RWPE1 (cell line): ENCODE measurements at places on chromosomes 5 and 9.

DNA sequence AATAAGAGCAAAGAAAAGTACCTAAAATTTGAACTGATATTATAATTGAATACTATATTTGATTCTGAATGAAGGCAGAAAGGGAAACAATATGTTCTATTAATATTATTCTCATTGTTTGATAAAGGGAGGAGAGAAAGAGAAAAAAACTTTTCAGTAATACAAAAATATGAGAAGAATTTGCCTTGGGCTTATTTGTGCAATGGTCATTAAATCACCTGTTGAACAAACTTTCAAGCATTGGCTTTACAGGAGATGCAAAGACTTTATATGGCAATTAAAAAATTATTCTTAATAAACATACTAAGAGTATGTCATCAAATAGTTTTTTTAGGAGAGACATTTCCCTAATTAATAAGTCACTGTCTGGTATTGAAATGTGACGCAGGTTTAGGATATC is 85.0 kb downstream of the CSNK1G3 start:
- no peak for DNase-seq

DNA sequence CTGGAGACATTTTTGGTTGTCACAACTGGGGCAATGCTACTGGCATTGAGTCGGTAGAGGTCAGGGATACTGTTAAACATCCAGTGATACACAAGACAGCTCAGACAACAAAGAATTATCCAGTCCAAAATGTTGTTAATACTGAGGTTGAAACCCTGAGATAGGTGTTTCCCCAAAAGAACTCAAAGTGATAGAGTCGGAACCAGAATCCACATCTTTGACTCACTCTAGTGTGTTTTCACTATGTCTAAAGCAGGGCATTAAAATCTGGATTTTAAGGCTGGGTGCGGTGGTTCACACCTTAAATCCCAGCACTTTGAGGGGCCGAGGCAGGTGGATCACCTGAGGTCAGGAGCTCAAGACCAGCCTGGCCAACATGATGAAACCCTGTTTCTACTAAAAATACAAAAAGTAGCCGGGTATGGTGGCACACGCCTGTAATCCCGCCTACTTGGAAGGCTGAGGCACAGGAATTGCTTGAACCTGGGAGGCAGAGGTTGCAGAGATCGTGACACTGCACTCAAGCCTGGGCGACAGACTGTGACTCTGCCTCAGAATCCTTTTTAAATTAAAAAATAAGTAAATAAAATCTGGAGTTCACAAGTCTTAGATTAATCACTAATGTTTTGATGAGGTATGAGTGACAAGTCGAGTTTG is 17.0 kb downstream of the SLC31A1 start:
- DNase-seq = no peak

- DNase-seq = no peak
Observed at GRCh38 chr9:92254381-92255337, 38.8 kb downstream of the IARS1 start.

DNA sequence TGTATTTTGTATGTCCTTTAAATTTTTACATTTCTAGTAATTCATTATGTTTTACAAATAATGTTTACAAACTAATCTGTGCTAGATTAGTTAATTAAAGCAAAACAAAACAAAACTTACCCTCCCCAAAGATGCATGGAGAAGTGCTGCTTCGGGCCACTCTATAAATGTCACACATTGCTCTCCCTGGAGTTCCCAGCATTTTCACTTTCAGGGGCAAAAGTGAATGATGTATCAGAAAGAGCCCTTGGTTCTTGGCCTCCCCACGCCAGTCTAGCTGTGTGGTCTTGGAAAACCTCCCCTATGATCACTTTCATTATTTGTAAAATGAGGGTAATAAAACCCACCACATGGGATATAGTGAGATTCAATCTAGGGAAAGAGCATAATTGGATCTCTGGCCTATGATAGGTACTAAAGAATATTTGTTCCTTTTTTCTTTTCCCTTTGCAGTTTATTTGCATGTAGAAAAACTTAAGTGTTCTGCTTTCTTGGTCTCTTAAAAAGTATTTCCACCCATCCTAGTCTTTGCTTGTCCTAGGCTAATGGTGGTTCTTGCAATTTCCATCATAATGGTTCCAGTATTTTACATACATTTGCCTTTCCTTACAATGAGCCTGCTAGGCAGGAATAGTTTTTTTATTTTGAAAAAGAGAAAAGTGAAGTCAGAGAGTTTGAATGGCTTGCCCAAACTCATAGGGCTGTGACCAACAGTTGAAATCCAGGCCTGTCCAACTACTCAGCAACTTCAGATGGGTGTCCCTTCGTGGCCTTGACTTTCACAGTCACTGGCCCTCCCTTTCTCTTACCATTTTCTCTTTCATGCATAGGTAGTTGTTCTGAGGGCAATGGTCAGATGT is 184.5 kb upstream of the KLF4 start:
- DNase-seq = no peak

GRCh38 chr5:93902288-93902687 is 160.9 kb upstream of the POU5F2 start:
- DNase-seq = no peak

DNA sequence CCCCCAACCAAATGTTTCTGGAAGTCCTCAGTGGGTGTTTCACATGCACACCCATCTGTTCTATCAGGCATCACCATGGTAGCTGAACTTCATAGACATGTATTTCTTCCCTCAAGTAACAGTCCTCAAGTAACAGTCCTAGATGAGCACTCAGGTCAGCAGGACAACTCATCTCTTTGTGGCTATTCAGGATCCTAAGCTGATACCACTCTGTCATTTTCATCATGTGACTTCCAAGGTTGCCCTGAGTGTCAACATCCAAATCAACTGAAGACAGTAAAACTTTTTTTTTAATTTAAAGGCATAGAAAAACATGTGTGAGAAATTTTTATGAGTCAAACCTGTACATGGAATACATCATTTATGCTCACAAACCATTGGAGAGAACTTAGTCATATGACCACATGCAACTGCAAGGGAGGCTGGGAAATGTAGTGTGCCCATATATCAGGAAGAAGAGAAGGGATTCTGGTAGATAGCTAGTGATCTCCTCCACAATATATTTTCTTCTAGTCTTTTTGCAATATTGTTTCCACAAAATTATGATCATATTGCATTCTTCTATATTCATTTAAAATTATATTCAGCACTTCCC is 64.2 kb upstream of the FST start:
- peak; percentile 45 for DNase-seq

DNA sequence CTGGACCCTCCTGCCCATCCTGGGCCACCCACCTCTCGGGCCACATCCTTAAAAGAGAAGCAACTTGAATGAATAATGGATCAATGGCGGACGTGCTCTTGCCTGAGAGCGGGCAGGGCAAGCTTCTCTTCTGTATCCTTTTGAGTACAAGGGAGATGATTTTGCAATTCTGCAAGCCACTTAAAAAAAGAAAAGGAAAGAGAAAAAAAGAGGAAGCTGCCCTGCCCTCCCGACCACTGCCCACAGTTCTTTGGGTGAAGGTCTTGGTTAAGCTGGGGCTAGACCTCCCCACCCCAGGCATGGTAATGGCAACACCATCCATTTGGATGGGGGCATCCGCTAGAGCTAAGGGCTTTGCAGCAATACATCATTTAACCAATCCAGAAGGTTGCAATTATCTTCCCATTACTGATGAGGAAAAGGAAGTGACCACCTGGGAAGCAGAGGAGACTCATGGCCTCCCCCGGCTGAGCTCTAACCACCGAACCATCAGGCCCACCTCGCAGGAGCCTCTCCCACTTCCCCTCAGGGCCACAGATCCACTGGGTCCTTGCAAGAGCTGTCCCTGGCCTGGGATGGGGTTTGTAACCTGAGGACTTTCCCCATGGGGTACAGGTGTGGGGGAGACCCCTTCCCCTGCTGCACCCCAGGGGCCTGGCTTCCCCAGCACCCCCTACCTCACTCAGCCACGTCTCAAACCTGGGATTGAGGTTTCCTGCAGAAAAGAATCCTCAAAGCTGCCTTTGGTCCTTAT is 27.8 kb upstream of the LAMC3 start:
- DNase-seq = no peak

DNA sequence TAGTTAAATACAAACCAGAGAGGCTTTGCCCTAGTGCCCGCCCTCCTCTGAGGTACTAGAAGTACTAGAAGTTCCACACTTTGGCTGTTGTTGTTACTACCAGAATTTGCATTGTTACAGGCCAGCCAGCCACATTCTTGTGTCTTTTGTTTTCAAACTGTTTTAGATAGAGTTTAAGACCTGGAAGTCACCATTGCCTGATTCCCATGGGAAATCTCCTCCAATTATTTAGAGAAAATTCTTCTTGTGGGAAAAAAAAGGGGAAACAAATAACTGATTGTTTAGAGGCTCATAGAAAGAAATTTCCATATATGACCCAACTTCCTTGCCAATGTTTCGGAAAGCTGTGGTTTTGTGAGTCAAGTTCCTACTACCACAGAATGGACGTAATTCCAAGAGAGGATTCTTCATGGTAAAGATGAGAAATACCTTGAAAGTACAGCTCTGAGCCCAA is 252.2 kb downstream of the GOLPH3 start:
- DNase-seq = peak; percentile 83

DNA sequence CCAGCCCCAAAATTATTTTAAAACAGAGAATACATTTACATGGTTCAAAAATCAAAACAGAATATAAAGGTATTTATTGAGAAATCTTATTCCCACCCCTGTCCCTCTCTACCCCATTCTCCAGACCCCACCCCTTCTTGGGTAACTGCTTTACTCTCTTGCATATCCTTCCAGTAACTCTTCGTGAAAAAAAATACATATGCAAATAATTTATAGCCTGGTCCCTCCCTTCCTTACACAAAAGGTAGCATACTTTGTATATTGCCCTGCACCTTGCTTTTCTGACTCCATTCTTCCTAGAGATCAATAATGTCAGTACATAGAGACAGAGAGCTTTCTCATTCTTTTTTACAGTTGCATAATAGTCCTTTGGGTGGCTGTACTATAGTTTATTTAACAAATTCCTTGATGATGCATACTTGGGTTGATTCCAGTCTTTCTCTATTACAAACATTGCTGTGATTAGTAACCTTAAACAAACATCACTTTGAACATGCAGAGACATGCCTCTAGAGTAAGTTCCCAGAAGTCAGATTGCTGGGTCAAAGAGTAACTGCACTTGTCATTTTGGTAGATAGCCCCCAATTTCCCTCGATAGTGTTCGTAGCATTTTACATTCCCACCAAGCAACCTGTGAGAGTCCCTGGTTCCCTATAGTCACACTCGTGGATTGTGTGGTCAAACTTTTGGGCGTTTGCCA is 47.9 kb downstream of the STOM start:
- peak; percentile 95 for DNase-seq

DNA sequence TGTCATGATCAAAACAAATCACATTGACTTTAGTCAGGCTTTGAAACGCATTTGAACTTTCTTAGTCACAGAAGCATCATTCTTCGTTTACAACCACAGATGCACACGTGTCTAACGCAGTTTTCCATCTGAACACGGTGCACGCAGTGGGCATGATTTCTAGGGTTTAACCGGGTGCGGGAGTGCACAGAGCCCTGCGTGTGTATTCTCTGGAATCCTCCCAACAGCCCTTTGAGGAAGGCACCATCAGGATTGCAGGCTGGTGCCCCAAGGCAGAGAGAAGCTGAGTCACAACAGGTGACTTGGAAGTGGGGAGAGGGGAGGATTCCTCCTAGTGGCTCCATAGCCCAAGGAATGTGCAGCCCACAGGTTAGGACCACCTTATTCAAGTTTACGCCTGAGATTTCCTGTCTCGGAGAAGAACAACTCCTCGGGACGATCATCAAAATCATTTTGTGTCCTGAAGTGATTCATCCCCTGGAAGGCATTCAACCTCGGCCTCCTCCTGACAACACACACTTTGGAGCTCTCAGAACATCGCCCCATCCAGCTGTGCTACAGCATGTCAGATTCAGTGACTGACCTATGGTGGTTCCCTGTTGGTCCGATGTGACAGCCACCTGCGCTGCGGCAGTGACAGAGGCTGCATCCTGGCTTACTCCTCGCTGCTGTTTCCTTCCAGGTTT is 13.1 kb downstream of the ROPN1L start:
- DNase-seq = peak; percentile 60

DNA sequence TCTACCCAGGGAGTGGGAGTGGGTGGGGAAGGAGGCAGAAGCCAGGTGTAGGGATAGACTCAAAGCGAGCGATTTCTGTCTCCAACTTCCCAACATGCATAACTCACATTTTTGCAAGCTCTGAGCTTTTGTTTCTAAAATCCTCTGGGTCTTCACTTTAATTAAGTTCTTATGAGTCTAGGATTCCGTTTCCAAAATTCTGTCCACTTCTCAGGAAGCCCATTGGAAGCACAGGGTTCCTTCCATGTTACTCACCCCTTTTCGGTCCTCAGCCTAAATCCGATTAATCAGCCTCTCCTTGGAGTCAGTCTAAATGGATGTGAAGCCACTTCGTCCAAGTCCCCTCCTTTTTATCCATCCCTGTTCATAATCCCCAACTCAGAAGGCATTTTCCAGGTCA is 1.4 kb downstream of the GPX3 start:
- no peak for DNase-seq

- no peak for DNase-seq
Observed at GRCh38 chr5:54289769-54290168, 20.6 kb downstream of the ARL15 start.

DNA sequence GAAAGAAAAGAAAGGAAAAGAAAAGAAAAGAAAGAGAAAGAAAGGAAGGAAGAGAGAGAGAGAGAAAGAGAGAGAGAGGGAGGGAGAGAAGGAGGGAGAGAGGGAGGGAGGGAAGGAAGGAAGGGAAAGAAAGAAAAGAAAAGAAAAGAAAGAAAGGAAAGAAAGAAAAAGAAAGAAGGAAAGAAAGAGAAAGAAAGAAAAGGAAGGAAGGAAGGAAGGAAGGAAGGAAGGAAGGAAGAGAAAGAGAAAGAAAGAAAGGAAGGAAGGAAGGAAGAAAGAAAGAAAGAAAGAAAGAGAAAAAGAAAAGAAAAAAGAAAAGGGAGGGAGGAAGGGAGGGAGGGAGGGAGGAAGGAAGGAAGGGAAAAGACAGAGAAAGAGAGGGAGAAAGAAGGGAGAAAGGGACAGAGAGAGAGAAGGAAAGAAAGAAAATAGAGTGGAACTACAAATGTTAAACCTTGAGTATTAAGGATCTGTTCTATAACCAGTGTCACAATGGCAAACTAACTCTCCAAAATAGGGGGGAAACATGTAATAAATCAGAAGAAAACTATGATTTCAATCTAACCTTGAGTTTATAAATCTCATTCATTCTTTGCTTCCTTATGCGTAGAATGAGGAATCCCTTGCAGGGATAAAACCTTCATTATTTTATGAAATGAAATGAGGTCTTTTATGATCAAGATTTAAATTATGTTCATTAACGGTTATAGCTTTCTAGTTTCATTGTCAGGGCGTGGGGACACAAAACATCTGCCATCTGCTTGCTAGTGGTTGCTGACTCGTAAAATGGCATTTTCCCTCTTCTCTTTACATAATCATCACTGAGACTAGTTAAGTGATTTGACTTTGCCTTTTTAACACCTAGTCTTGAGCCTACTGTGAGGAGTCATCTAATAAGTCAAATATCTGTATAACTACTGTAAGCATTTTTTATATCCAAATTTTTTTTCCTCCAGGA is 40.7 kb upstream of the RAD23B start:
- DNase-seq = no peak
